Breast epithelium (tissue), 4 donors: ENCODE measurements at places on chromosomes 11 and 22. TPM values are rescaled to one million over a fixed set of nuclear protein-coding genes. Genes with fewer than 3 reads are reported as not detected.
A peak's percentile ranks its signal among the peaks of the same experiment; 100 is the strongest.

DNA sequence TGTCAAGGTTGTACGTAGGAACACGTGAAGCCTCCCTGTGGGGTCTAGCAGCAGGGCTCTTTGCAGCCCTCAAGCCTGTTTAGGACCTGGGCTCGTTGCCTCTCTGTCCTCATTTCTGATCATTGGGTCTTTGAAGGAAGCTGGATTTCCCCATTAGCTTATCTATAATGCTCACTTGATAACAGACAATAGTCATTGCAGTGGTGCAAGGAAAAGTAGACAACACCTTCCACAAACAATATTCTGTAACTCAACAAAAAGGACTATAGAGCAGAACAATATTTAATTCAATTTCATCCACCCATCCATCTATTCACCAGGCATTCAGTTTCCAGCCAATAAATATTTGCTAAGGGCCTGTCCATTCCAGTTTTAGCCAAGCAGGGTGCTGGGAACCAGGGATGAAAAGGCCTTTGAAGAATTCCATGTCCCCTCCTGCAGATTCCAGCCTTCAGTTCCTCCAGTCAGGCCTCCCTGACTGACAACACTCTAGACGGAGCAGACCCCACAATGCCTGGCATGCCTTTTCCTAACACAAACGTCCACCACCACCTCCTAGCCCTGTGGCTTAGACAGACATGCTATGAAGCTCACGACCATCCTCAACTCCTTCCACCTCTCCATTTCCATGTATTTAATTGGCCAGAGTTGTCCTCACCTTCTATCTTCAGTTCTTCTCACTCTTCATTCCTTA, 12.7 kb upstream of the POLD3 start:
- DNase-seq: no peak
- no peaks in the 10 kb centered on the region for H3K4me1 ChIP-seq
- H3K4me3 ChIP-seq: no peak overlapping the region

DNA sequence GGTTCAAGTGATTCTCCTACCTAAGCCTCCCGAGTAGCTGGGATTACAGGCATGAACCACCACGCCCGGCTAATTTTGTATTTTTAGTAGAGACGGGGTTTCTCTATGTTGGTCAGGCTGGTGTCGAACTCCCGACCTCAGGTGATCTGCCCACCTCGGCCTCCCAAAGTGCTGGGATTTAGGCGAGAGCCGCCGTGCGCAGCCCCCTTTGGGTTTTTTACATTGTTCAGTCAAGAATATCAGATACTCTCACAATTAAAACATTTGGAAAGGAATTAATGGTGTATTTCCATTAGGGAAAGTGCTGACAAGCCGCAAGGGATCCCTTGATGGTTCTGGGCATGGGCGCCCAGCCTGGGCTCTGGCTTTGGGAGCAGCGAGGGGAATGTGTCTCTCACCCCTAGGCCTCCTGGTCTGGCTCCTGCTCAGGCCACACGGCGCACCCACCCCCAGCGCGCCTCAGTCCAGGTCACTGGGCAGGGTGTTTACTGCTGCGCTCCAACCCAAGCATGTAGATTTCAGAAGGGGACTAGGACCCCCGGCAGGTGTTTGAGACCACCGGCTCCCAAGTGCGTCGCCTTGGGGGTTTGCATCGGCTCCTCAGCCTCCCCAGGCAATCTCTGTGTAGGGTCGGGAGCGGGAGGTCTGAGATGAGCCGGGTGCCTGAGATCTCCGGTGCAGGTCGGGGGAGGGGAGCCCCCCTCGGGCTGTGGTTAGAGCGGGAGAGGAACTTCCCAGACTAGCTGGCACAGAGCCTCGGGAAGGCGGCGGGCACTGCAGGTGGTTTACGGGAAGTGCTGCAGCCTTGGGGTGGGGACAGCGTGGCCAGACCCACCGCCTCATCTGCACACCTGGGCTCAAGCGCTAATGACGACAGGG, 809 bp upstream of the IRF7 start:
- H3K36me3 ChIP-seq: no peaks in the 10 kb centered on the region
- H3K4me1 ChIP-seq: peaks cover 13% of the 10 kb centered on the region
- peak overlapping the region; percentile 73 for H3K4me3 ChIP-seq
- H3K27me3 ChIP-seq: no peaks in the 10 kb centered on the region
- DNase-seq: no peak
- peak overlapping the region; percentile 92 for H3K27ac ChIP-seq

DNA sequence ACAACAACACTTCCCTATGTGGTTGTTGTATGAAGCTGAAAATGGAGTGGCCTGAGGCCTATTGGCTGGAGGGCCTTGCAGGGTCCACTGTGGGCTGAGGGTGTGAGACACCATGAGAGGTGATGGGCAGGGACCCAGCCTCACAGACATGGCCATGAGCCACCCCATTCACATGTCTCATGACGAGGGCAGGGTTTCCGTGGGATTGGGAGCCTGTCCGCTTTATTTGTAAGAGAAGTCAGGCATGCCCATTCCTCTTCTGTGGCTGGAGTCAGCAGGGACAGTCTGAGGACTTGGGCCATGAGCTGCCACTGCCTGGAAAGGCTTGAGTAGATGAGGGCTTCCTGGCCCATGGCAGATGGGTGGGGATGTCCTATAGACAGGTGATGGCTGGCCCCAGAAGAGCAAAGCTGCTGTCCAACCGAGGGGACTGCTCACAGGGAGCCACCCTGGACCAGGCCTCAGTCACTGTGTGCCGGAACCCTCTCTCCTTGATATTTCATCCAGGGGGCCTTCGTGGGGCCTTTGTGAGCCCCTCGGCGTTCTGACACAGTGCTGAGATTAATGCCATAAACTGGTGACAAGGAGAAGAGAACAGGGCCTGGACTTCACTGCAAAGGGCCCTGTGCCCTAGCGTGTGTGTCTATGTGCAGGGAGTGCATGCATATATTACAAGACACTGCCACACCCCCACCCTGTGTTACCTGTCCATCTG, 971.9 kb downstream of the BRD1 start:
- H3K27me3 ChIP-seq: peaks cover 4% of the 10 kb centered on the region
- H3K4me3 ChIP-seq: no peak overlapping the region
- DNase-seq: no peak
- no peaks in the 10 kb centered on the region for H3K4me1 ChIP-seq
- no peaks in the 10 kb centered on the region for H3K36me3 ChIP-seq

- no peak overlapping the region for H3K27ac ChIP-seq
- no peaks in the 10 kb centered on the region for H3K36me3 ChIP-seq
- no peaks in the 10 kb centered on the region for H3K4me1 ChIP-seq
- H3K4me3 ChIP-seq: no peak overlapping the region
- DNase-seq: no peak
Observed at GRCh38 chr11:121520243-121521144, 67.7 kb upstream of the SORL1-AS1 start.

DNA sequence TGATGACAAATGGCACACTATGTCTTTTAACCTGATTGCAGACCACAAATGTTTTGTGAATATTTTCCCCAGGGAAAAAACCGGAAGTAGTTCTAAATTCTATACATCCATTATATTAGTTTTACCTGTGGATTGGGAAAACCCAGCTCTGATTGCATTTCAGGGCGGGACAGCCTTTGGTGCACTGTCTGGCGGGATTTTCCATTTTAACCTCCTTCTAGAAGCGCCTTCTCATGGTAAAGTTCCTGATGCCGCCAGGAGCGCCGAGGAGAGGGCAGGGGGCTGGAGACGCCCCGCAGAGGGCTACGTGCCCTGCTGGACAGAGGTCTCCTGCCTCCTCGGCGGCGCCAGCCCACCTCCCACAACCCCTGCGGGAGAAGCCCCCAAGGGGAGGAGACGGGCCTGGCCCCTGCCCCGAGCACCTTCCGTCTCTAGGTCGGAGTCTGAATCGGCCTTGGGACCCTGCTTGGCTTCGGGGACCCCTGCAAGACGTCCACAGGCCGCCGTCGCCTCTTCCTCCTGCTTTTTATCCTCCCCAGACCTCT, 1.2 kb upstream of the P2RX6 start:
- H3K27ac ChIP-seq: peak overlapping the region; percentile 61
- no peaks in the 10 kb centered on the region for H3K27me3 ChIP-seq
- peaks cover 7% of the 10 kb centered on the region for H3K4me1 ChIP-seq

DNA sequence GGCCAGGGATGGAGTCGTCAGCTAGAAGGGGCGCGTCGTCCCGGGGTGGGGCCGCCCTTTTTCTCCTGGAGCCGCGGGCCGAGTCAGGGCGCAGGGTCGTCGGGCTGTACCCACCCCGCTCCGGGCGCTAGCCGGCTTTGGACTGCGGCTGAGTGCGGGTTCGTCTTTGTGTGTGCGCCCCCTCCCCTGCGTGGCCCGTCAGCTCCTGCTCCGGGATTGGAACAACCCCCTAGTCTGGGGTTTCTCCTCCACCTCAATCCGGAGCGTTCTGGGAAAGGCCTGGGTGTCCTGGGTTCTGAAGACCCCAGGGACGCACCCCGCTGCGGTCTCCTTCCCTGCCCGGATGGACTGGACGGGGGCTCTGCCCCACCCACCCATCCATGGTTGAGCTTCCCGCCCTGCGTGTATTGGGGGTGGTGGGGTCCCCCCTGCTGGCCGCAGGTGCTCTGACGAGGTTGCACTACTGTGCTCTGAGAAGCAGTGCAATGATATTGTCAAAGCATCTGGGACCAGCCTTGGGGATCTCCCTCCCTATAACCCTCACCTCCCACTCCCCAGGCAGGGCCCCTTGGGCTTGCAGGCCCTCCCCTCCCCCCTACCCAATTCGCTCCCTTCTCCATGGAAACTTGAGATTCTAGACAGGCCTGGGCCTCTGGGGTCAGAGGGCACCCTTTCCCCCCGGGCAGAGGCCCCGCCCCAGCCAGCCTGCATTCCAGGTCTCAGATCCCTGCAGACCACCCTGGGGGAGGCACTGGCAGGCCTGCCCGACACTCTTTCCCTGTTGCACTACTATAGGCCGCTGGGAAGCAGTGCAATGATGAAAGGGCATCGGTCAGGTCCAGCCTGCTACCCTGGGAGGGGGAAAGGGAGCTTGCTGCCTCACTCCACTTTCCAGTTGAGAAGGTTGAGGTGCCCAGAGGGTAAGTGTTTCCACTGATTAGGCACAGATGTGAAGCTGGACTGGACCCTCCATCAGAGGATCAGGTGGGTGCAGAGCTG, 10.7 kb downstream of the SDF2L1 start:
- H3K36me3 ChIP-seq: no peaks in the 10 kb centered on the region
- H3K4me3 ChIP-seq: peak overlapping the region; percentile 50
- H3K27ac ChIP-seq: no peak overlapping the region
- no peak for DNase-seq
- H3K27me3 ChIP-seq: no peaks in the 10 kb centered on the region
- peaks cover 7% of the 10 kb centered on the region for H3K4me1 ChIP-seq

GRCh38 chr11:132028380-132029240, 658.2 kb downstream of the NTM start:
- no peak overlapping the region for H3K4me3 ChIP-seq
- H3K27ac ChIP-seq: no peak overlapping the region
- no peak for DNase-seq
- no peaks in the 10 kb centered on the region for H3K36me3 ChIP-seq
- H3K4me1 ChIP-seq: no peaks in the 10 kb centered on the region

GRCh38 chr22:50146439-50147238, 23.9 kb upstream of the PANX2 start:
- H3K27ac ChIP-seq: no peak overlapping the region
- no peaks in the 10 kb centered on the region for H3K27me3 ChIP-seq
- H3K4me1 ChIP-seq: no peaks in the 10 kb centered on the region
- DNase-seq: no peak
- no peaks in the 10 kb centered on the region for H3K36me3 ChIP-seq
- no peak overlapping the region for H3K4me3 ChIP-seq

DNA sequence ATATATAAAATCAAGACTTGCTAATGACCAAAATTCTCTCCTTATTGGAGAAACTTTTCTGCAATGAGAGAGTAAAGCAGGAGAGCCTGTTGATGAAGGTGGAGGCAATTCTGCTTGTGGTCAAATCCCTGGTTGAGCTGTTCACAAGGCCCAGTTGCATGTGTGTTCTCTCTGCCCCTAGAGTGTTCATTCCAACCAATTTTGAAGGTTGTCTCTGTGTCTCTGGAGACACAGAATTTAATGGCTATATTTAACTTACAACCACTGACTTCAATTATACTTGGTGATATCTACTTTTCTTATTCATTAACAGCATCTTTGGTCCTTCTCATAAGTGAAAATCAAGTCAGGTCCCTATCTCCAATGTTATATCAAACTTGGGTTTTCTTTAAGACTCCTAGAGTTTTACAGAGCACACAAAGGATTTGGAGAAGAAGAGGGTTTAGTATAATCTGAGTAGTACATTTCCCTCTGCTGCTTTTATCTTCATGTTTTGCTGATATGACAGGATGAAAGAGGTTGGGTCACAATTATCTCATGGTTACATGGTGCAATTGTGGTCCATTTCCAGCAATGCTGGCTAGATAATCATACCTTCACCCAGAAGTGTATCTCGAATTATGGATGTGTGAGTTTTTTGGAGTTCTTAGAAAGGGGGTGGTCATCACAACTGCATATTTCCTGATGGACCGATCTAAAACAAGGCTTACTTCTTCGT, 4.0 kb downstream of the OOSP4A start:
- no peak overlapping the region for H3K27ac ChIP-seq
- no peaks in the 10 kb centered on the region for H3K4me1 ChIP-seq
- H3K4me3 ChIP-seq: no peak overlapping the region

DNA sequence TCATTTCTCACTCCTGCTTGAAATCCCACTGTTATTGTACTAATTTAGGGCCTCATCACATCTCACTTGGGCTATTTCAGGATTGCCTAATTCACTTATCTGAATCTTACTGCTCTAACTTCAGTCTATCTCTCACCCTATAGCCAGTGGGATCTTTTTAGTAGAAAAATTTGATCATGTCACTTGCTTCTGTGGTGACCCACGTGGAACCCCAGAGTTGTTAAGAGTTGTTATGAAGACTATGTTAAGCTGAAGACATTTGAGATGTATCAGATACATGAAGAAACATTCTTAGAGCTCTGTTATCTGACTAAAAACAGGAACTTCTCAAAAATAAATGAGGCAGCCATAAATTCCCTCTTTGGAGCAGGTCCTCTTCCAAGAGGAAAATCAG, 1375.6 kb upstream of the TENM4 start:
- H3K27ac ChIP-seq: no peak overlapping the region
- H3K4me1 ChIP-seq: no peaks in the 10 kb centered on the region
- no peaks in the 10 kb centered on the region for H3K36me3 ChIP-seq
- DNase-seq: no peak
- H3K27me3 ChIP-seq: no peaks in the 10 kb centered on the region
- H3K4me3 ChIP-seq: no peak overlapping the region

- H3K27ac ChIP-seq: no peak overlapping the region
- no peaks in the 10 kb centered on the region for H3K27me3 ChIP-seq
- H3K4me1 ChIP-seq: no peaks in the 10 kb centered on the region
- no peak for DNase-seq
- no peak overlapping the region for H3K4me3 ChIP-seq
Observed at GRCh38 chr11:112903340-112903739, 57.9 kb upstream of the NCAM1 start.

DNA sequence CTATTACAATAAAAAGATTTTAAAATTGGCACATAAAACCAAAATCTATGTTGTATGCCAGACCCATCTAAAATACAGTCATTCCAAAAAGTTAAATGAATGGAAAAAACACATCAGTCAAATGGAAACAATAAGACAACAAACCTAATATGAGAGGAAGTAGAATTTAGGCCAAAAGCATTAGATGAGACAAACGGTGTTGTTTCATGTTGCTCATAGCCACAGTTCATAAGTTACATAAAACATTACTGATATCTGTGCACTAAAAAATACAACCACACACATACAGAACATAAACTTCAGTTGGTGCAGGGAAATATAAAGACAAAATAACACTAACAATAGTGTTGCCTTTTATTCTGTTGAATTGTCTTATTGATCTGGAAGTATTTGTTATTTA, 661.9 kb downstream of the CNTN5 start:
- H3K36me3 ChIP-seq: no peaks in the 10 kb centered on the region
- no peaks in the 10 kb centered on the region for H3K27me3 ChIP-seq
- no peak overlapping the region for H3K27ac ChIP-seq
- H3K4me3 ChIP-seq: no peak overlapping the region
- DNase-seq: no peak
- H3K4me1 ChIP-seq: no peaks in the 10 kb centered on the region

Gene NXPE2
- not detected for total RNA-seq

Gene CALCA
- not detected for total RNA-seq

Gene STX3
- total RNA-seq: 58.8 TPM

Gene COPB1
- total RNA-seq: 139 TPM

Gene DDI1
- total RNA-seq: not detected

Gene SCGB1D2
- total RNA-seq: 485 TPM
